CD8-positive, alpha-beta memory T cell (primary cell): ENCODE measurements at places on chromosomes 3 and 15.

DNA sequence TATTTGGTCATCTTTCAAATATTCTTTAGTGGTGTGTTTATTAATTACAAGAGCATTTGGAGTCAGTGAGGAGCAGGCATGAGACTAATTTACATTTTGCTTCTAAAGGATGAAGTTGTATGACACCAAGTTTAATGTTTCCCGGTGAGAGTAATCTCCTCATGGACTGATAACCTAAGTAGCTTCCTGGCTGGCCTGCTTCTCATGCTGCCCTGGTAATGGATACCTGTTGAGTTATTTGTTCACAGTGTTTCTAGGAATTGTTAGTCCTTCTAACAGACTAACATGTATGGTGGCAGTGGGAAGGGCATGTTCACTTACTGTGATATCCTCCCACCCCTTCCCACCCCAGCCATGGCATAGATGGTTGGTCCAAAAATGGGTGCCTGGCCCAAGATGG, 69.3 kb upstream of the CMTM7 start:
- DNase-seq, result no peak

DNA sequence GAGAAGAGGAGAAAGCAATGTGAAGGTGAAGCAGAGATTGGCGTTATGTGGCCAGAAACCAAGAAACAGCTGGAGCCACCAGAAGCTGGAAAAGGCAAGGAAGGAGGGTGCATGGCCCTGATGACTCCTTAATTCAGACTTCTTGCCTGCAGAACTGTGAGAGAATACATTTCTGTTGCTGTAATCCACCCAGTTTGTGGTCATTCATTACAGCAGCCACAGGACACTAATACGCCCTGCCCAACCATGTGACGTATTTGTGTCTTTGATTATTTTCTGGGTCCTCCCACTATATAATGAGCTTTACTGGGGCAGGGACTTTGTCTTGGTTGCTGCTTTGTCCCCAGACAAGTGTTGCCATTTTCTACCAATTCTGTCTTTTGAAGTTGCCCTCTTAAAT, 64.5 kb upstream of the MITF start:
- DNase-seq, result no peak

- no peak for DNase-seq
Observed at GRCh38 chr3:151356794-151357462, 27.6 kb upstream of the P2RY13 start.

GRCh38 chr3:9769426-9770275, at the start of gene CAMK1:
TSS of gene CAMK1 (minus strand) at chr3:9769947. CDS start at chr3:9767749, 2,198 bp downstream.
- DNase-seq, result peak; percentile 24

GRCh38 chr3:149815321-149815720, 2.3 kb downstream of the RNF13 start:
- DNase-seq, result no peak

DNA sequence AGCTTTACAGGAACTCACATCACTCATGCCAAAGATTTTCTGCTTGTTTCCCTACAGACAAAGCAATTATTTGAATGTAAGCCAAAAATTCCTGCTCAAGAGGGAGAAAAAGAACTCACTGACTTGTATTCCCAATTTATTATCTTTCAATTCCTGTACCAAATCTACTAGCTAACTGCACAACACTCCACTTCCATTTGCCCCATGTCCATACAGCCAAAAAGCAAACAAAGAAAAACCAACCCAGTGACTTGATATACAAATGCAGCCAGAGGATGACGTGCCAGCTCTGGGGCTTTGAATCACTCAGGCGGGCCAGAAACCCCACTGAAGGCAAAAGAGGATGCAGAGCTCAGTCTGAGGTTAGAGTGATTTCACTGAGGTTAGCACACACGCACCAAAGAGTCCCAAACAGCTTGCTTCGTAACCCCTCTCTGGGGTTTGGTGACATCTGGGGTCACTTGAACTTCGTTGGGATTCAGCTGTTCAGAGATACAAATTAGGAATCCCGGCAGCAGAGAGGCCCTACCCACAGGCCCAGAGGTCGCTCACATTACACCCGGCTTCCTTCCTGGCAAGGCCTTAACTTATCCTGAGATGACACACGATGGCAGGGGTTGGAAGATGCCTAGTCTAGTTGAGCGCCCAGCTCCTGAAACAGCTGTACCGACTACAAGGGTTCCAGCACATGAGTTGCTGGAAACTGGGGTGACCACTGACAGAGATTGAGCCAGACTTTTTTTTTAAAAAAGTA, 1.6 kb downstream of the RFTN1 start:
- DNase-seq, result peak; percentile 91

DNA sequence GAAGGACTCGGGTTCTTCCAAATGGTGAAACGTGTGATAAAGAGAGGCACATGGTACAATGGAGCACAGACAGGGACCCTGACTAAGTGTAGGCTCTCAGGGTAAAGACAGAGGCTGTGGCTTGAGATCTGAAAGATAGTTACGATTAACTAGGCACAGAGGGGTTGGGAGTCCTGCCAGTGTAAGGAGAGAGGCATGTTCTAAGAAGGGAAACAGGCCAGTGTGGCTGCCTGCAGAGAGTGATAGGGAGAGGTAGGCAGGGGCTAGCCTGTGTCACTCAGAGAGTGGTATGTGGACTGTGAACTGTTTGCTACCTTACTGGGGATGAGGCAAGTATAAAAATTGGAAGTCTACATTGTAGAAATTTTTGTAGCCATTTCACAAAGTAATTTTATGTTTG, 109.5 kb downstream of the PEX5L start:
- no peak for DNase-seq

DNA sequence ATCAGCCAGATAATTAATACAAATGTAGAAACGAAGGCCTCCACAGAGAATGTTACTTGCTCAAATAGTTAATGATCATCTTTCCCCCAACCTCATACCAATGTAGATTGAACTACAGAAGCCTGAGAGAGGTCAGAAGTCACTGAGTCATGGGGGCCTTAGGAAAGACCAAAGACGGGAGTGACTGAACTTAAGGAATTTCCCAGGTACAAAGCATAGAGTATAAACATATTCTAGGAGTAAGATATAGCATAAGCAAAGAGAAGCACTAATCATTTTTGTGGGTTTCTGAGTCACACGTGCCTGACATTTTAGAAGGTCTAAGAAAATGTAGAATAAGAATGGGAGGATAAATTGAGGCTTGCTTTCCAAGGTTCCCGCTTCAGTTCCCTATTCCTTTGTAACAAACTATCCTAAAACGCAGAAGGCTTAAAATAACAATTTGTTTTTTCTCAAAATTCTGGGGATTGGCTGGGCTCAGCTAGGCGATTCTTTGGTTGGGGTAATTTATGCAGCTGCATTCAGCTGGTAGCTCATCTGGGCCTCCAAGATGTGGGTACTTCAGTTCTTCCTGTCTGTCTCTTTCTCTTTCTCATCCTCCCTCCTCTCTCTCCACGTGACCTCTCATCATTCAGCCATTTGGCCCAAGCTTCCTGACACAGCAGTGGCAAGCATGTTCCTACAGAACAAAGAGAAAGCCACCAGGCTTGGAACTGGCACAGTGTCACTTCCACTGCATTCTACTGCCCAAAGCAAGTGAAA, 422.6 kb downstream of the FOXP1 start:
- no peak for DNase-seq

DNA sequence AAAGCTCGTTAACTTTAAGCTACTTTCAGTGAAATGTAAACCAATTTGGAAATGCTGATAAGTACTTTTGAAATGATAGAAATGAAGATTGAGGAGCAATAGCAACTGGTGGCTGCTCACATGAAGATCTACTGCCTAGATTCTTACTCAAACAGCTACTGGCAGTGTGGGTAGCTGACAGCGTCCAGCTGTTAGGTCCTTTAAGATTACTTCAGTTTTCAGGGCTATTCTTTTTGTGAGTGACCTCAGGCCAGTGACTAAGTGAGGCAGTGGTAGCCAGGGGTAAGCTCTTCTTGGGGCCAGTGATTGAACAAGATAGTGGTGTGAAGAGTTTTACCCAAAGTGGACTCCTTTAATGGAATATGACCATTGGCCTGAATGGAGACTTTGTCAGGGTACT, 41.3 kb downstream of the NECTIN3 start:
- no peak for DNase-seq
